ENCODE measurements at places on chromosomes 13 and 19.

GRCh38 chr19:38736413-38737280, 7.6 kb downstream of the CAPN12 start:
- DNase-seq, result peak; percentile 42

DNA sequence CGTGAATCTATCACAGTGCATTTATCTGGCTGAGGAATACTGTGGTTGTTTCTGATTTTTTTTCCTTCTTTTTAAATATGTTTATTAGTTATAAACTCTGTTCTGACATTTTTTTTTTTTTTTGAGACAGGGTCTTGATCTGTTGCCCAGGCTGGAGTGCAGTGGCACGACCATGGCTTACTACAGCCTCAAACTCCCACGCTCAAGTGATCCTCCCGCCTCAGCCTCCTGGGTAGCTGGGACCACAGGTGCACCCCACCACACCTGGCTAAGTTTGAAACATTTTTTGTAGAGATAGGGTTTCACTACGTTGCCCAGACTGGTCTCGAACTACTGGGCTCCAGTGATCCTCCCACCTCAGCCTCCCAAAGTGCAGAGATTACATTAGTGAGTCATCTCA, 6.6 kb upstream of the NUMBL start:
- DNase-seq, result no peak

- peak; percentile 47 for DNase-seq
Measured at GRCh38 chr13:46982856-46983582, 86.2 kb upstream of the HTR2A start.

- no peak for DNase-seq
Measured at GRCh38 chr13:50200988-50201387, 185.7 kb downstream of the KCNRG start.

DNA sequence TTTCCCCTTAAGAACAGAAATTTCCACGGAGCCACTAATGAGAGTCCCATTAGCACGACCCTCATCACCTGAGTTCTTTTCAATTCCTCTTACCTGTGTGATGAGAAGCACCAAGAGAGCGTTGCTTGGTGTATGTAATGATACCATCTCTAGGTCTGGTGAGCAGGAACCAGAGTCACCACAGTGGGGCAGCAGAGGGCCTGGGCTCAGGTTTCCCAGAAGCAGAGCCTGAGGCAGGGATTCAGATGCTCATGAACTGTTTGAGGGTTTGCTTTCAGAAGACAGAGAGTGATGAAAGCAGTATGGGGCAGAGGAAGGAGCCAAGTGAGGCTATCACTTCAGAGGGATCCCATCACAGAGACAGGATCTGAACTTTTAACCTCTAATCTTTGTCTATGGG, 3.1 kb upstream of the PTPRH start:
- peak; percentile 63 for DNase-seq

DNA sequence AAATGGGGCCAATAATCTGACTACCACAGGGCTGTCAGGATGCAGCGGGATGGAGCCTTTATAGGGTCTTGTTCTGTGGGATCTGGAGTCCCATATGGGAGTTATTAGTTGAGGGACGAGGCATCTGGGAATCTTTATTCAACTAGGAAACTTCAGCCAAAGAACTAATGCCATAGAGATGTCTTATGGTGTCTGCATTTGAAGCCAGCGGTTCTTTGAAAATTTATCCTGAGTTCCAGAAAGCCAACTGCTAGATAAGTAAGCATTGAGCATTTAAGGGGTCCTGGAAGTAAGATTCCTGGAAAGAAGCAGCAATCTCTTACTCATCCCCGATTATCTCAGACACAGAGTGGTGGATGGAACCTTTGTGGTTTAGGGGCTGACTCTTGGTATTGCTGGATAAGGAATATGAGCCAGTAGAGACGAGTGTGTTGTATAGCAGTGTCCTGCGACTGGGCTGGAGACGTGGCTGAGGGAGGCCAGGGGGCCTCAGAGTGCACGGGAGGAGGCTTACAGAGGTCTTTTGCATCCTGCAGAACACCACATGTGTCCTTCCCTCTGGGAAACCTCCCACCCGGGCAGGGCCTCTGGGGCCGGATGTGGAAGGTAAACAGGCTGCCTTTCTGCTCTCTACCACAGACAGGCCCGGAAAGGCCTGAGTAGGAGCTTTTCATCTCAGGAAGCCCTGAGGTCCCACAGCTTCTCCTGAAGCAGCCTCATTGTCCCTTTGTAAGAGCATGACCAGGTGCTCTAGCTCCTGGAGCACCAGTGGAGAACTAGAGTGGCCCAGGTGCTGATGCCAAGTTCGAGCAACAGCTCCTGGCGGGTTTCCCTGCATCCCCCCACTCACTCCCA, 28.8 kb downstream of the ACTN4 start:
- DNase-seq, result no peak

- no peak for DNase-seq
Measured at GRCh38 chr13:97502181-97502580, 68.2 kb downstream of the RAP2A start.

DNA sequence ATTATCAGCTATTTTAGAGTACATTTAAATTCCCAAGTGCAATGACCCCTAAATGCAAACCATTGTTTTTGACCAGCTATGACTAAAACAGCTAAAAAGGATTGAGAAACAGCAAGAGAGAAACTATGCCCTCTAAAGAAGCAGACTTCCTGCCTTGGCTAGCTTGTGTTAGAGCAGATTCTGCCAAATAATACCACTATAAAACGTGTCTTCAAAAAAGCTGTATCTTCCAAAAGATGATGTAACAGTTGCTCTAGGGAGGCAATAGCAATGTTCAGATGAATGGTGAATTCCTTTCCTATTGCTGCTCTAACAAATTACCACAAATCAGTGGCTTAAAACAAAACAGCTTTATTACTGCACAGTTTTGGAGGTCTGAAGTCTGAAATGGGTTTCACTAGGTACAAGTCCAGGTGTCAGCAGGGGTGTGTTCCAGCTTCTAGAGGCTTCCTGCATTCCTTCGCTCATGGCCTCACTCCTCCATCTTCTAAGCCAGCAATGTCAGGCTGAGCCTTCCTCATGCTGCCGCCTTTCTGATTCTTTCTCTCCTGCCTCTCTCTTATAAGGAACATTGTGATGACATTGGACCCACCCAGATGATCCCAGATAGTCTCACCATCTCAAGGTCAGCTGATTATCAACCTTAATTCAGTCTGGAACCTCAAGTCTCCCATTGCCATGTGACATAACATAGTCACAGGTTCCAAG, 84.5 kb downstream of the LRRC63 start:
- DNase-seq, result peak; percentile 82

- DNase-seq, result no peak
Measured at GRCh38 chr13:112705286-112705685, 15.4 kb downstream of the ATP11A start.

- no peak for DNase-seq
Measured at GRCh38 chr19:46049597-46049996, 8.8 kb upstream of the IGFL4 start.

- DNase-seq, result no peak
Measured at GRCh38 chr13:47459512-47459911, 541.6 kb downstream of the SUCLA2 start.

- DNase-seq, result no peak
Measured at GRCh38 chr13:53327680-53328315, 299.2 kb downstream of the OLFM4 start.

- DNase-seq, result no peak
Measured at GRCh38 chr19:38216785-38217641, 7.0 kb downstream of the DPF1 start.

- DNase-seq, result no peak
Measured at GRCh38 chr13:30378191-30378590, 44.1 kb upstream of the UBE2L5 start.

DNA sequence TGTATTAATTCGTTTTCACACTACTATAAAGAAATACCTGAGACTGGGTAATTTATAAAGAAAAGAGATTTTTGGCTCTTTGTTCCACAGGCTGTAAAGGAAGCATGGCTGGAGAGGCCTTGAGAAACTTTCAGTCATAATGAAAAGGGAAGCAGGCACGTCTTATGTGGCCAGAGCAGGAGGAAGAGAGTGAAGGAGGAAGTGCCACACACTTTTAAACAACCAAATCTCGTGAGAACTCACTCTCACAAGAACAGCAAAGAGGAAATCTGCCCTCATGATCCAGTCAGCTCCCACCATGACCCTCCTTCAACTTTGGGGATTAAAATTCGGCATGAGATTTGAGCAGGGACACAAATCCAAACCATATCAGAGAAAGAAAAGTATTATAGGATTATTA, 1255.9 kb upstream of the MIR17HG start:
- no peak for DNase-seq

DNA sequence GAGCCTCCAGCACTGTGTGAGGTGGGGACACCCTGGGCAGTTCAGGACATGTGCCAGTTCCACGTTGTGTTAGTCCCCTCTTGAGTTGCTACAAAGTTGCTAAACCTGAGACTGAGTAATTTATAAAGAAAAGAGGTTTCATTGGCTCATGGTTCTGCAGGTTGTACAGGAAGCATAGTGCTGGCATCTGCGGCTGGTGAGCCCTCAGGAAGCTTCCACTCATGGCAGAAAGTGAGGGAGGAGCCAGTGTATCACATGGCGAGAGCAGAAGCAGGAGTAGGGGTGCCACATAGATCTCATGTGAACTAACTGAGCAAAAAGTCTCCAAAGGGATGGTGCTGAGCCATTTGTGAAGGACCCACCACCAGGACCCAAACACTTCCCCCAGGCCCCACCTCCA, 33.2 kb downstream of the TRPM4 start:
- no peak for DNase-seq

All from activated CD4-positive, alpha-beta T cell treated with anti-CD3 and anti-CD28 coated beads, Interleukin-10, Interleukin-2, amounts not matched to agents 100 ng/mL and 50 ng/mL, durations not matched to agents 16 hours and 8 hours (primary cell).